ENCODE measurements at places on chromosomes 7 and 10.

- no peak for DNase-seq
These were observed 92.9 kb upstream of the ZNF804B start for GRCh38 chr7:88666626-88667025.

GRCh38 chr7:44046321-44047061, 2.0 kb downstream of the DBNL start:
- peak; percentile 61 for DNase-seq

GRCh38 chr10:50224330-50224952, 26.9 kb downstream of the ASAH2 start:
- peak; percentile 36 for DNase-seq

DNA sequence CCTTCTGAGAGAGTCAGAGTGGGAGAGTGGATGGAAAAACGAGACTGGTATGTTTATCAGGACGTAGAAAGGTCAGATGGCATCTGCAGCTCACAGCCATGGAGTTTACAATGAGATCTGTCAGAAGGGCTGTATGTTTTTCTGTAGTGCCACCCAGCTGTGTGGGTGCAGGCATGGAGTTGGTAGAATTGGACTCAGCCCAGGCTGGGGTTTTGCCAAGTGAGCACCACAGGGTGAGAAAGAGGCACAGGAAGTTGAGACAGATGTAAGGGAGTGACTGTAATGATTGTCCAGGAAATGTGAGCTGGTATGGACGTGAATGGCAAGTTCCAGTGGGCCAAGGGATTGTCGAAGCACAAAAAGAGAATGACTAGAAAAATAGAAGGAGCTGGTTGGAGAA, 9.1 kb upstream of the ZYX start:
- DNase-seq: peak; percentile 63

GRCh38 chr7:1530946-1531262, 402 bp downstream of the MAFK start:
- no peak for DNase-seq

DNA sequence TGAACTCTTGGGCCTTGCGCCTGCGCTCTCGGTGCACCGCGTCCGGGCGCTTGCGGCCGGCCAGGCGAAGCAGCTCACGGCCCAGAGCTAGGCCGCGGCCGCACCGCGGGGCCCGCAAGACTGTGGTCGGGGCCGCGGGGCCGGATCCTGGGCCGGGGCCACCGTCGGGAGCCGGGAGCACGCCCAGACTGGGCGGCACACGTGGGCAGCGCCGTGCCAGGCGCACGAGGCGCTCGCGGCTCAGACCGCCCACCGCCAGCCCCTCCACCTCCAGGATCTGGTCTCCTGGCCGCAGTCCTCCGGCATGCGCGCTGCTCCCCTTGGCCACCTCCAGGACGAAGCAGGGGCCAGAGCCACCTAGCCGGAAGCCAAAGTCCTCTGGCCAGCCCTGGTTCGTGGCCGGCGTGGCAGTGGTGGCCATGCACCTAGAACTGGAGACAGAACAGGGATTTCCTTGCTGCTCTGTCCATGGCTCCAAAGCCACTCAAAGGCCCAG, at the start of gene GRID2IP:
Gene GRID2IP, minus strand, starts transcription at position 446 of the 496 bp plus-strand sequence. Its CDS starts 25 bp downstream, at position 421.
- DNase-seq: no peak

GRCh38 chr10:95759233-95759826, 3.4 kb downstream of the ENTPD1 start:
- no peak for DNase-seq

DNA sequence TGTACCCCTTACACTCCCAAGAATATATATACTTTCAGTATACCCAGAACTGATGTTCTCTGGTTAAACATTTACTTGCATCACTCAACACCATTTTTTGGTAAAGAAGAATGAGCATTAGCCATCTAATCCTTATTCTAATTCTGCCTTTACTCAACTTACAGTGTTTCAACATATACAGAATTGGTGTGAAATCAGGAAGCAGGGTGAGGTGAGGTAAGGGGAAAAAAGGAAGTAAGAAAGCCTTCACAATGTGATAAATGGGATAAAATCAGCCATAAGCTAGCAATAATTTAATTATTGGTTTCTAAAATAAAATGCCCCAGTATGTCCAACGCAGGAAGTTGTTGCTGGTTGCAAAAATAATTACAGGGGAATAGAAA, 605.4 kb downstream of the KCNMA1 start:
- no peak for DNase-seq

- no peak for DNase-seq
These were observed 290.7 kb downstream of the KLF6 start for GRCh38 chr10:3494131-3494837.

DNA sequence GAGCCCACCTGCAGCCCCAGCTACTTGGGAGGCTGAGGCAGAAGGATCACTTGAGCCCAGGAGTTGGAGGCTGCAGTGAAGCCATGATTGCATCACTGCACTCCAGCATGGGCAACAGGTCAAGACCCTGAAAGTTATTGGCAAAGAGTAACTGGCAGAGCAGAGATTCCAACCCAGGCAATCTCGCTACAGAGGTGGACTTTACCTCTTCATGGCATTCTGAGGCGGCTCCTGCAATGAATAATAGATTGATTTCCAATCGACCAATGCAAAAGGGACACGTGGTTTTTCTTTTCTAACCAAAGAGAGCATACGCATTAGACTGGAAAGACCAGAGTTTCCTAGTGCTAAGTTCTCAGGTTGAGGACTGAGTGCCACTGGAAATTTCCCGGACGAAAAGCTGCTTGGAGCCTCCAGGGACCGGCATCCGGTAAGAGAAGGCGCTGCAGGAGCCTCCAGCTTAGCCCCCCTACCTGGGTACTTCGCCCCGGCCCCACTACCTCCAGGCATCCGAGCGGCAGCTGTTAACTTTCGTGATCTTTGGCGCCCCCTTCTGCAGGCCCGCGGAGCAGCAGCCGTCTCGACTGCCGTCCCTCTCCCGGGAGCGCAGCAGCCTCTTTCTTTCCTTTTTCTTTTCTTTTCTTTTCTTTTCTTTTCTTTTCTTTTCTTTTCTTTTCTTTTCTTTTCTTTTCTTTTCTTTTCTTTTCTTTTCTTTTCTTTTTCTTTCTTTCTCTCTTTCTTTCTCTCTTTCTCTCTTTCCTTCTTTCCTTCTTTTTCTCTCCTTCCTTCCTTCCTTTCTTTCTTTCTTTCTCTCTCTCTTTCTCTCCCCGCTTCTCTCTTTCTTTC, 4.1 kb downstream of the MBLAC1 start:
- peak; percentile 75 for DNase-seq

GRCh38 chr7:18064242-18064838, 36.7 kb upstream of the PRPS1L1 start:
- DNase-seq: no peak

- no peak for DNase-seq
These were observed 94.8 kb downstream of the CCDC71L start for GRCh38 chr7:106566196-106566595.

DNA sequence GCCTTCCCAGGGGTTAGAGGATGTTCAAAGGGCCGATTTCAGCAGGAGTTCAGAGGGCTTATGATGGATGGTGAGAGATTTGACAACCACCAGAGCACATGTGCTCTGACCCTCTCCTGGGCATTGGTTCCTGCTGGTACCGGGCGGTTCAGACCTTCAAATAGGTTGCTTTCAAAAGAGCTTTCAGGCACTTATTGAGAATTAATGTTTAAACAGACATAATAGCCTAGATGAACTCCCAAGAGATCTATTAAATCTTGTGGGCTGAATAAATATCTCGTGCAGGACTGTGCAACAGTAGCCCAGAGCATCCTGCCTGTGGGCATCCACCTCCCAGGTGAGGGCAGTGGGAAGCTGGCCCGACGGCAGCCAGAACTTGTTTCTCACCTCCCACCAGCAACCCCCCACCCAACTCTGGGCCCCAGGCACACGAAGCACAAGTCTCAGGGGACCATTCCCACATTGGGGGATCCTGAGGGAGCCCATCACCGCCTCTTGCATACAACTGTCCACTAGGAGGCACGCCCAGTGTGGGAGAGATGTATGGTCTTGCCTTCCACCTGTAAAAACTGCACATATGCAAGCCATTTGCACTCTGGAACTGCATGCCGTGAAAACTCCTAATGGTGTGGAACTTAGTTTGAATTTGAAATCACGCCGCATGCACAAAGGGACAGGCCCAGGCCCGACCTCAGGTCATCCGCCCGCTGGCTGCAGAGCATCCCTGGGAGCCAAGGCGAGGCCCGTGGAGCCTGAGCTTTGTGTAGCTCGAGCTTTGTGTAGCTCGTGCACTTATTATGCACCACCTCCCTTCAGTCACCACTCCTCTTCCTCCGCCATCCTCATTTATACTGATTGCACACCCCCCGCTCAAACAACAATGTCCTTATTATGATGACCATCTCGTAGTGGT, 147.8 kb downstream of the ADCY1 start:
- DNase-seq: no peak

DNA sequence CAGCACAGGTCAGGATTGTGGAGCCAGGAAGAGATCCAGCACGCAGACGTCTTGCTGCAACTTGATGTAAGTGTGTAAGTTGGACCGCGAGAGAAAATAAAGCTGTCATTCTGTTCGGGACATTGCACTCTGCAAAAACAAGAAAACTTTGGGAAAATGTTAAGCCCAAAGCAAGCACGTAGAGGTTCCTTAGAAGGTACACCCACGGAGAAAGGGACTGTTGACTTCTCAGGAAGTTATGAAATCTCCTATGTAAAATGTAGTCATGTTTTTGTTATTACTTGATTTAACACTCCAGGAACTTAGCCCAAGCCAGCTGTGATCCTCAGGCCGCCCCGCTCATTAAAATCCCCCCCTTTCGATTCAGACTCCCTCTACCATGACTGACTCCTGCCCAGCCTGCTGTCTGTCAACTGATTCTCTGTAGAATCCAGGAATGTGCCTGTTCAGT, 196.1 kb upstream of the TCF7L2 start:
- no peak for DNase-seq

DNA sequence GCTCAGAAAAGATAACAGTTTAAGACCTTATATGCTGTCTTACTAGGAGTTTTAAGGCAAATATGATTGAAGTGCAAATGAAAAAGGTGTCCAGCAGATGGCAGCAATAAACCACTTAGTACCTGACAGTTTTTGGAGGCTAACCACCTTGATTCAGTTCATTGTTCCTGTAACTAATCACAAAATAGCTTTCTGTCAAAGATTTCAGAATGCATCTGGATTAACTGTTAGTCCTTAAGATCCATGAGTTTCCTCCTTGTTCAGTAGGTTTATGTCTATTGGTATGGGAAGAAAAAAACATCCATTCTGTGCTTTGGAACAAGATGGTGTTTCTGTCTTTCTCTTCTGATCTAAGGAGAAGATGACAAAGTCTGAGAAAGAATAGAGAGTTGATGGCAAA, 46.6 kb downstream of the CCSER2 start:
- peak; percentile 63 for DNase-seq

DNA sequence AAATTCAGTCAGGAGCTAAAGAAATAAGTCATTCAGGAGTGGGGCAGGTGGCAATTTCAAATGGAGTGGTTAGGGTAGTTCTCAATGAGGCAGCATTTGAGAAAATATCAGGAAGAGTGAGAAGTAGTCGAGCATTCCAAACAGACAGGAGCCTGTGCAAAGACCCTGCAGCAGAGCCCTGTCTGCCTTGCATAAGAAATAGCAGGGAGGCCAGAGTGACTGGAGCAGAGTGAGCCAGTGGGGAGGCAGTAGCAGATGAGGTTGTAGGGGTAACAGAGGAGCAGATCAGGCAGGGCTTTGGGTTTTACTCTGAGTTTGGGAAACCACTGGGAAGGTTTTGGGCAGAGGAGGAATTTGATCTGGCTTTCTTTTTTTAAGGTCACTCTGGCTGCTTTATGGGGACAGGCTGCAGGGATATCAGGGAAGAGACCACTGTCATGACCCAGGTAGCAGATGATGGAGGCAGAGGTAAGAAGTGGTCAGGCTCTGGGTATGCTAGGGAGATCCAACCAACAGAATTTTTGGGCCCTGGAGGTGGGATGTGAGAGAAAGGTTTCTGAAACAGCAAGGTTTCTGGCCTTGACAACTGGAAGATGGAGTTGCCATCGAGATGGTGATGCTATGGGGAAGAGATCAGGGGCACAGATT, 1.3 kb upstream of the BLVRA start:
- no peak for DNase-seq

- DNase-seq: no peak
These were observed 308.8 kb upstream of the PHYHIPL start for GRCh38 chr10:58867683-58868082.

DNA sequence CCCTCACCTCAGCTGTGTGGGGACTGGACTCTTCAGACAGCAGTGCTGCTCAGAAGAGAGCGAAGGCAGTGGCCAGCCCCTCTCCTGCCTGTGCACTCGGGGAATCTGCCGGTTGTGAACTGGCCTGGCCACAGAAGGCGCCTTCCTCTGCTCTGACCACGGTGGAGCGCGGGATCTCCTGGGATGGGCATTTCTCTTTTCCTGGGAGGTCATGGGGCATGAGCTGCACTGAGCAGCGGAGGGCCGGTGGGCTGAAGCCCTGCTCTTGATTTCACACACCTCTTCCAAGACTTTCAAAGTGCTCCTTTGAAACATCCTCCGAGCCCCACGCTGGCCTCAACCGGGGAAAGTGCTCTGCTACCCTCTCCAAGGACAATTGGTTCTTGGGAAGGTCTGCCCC, 125.6 kb upstream of the FAM20C start:
- DNase-seq: no peak

GRCh38 chr7:77923419-77923818, 124.8 kb downstream of the PHTF2 start:
- DNase-seq: no peak

Data from CD4-positive, alpha-beta T cell treated with Interleukin-4 for 4 hours (primary cell).